Right atrium auricular region (tissue), 2 donors: ENCODE measurements at places on chromosomes 16 and 17. TPM values are rescaled to one million over a fixed set of nuclear protein-coding genes. Genes with fewer than 3 reads are reported as not detected.

TAT gene
- total RNA-seq: not detected

CPHXL gene
- not detected for total RNA-seq

SLFN12L gene
- total RNA-seq: 0.22 TPM

ZNF598 gene
- 19.9 TPM for total RNA-seq

DNAI2 gene
- not detected for total RNA-seq

KRTAP2-2 gene
- total RNA-seq: not detected

HSD17B2 gene
- total RNA-seq: not detected

DNA sequence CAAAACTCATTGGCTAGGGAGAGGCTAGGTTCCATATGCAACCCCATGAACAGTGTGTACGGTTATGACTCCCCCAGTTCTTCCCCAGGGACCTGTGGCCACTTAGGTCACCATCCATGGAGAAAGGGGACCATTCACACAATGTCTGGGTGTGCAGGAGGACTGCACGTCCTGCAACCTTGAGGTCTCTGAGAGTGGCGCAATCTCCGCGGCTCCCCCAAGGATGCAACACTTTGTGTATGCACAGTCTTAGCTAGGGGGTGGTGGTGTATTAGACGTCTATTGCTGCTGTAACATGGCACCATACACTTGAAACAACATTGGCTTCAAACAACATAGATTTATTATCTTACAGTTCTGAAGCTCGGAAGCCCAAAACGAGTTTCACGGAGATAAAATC, 65.6 kb upstream of the CBX4 start:
- H3K27me3 ChIP-seq: no peaks in the 10 kb centered on the region
- no peaks in the 10 kb centered on the region for H3K4me1 ChIP-seq
- H3K4me3 ChIP-seq: no peak overlapping the region
- DNase-seq: no peak
- H3K27ac ChIP-seq: no peak overlapping the region

GRCh38 chr17:80000981-80001775, 34.5 kb downstream of the TBC1D16 start:
- no peaks in the 10 kb centered on the region for H3K27me3 ChIP-seq
- no peaks in the 10 kb centered on the region for H3K4me1 ChIP-seq
- no peak overlapping the region for H3K4me3 ChIP-seq

GRCh38 chr16:4765511-4766474, 1.2 kb downstream of the ZNF500 start:
- H3K27ac ChIP-seq: peak overlapping the region; percentile 86
- H3K4me1 ChIP-seq: peaks cover 31% of the 10 kb centered on the region
- no peak for DNase-seq
- H3K27me3 ChIP-seq: no peaks in the 10 kb centered on the region

DNA sequence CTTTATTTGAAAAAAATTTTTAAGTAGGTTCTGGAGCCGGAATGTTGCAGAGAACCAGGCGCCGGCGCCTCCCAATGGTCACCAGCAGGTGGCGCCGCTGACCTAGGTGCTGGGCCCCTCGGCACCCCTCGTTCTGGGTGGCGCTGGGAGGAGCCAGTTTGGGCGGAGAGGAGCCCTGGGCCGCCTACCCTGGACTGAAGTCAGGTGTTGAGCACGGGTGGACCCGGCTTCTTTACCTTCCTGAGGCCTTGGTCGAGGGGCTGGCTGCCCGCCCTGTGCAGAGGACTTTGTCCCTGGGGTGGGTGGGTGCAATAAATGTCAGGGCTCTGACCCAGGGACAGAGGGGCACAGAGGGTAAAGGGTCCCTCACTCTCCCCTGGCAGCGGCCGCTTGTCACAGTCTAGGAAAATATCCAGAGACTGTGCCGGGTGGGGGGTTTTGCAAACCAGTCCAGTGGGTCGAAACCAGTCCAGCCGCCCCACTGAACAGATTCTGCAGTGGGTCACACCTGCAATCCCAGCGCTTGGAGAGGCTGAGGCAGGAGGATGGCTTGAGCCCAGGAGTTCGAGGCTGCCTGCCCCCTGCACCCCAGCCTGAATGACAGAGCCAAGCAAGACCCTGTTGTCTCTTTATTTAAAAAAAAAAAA, 30.1 kb upstream of the TNFRSF13B start:
- H3K27me3 ChIP-seq: no peaks in the 10 kb centered on the region
- no peak overlapping the region for H3K4me3 ChIP-seq
- H3K27ac ChIP-seq: no peak overlapping the region
- no peaks in the 10 kb centered on the region for H3K36me3 ChIP-seq
- DNase-seq: peak; percentile 77

DNA sequence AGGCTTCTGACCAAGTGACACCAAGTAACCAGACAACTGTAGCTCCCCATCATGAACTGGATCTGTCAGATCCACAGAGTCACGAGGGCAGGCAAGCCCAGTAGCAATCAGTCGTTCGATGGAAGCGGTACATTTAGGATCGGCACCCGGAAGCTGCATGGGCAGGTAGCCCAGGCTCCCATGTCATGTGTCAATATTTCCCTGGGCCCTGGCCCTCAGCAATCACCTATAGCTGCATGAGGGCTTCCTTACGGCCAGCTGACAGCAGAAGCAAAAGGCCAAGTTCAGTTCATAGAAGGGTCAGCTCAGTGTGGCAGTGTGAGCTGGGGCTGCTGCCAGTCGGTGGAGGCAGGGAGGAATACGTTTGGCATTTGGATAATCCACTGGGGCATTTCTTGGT, 31.8 kb downstream of the MRPS23 start:
- DNase-seq: no peak
- no peaks in the 10 kb centered on the region for H3K4me1 ChIP-seq
- no peaks in the 10 kb centered on the region for H3K27me3 ChIP-seq
- H3K36me3 ChIP-seq: no peaks in the 10 kb centered on the region
- no peak overlapping the region for H3K27ac ChIP-seq

GRCh38 chr16:54425068-54425467, 138.5 kb upstream of the IRX3 start:
- no peaks in the 10 kb centered on the region for H3K4me1 ChIP-seq
- no peaks in the 10 kb centered on the region for H3K27me3 ChIP-seq
- H3K4me3 ChIP-seq: no peak overlapping the region
- no peaks in the 10 kb centered on the region for H3K36me3 ChIP-seq
- DNase-seq: no peak
- no peak overlapping the region for H3K27ac ChIP-seq

DNA sequence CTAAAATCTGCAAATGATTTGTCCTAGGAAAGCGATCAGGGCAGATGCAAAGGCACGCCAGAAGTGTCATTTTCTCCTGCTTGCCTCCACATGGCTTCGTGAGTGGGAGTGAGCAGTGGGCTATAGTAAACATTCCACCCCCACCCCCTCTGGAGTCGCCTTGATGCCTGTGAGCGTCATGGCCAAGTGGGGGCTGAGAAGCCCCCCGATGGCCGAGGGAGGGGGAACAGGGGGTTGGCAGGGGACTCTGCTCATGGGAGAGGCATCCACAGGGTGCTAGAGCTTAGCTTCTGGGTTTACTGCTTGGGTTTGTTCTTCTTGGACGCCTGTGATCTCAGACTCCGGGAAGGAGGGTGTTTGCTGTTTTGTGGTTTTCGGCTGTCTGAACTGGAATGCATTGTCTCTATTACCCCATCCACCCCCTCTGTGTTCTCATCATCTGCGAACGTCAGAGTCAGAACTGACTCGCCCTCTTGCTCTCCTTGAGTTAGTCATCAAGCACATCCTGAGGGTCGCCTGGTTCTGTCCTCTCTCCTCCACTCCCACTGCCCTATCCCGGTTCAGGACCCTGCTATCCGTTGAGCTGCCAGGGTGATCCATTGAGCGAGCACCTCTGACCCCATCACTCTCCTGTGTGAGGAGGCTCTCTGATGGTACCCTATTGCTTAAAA, 15.4 kb downstream of the TNS4 start:
- no peaks in the 10 kb centered on the region for H3K27me3 ChIP-seq
- H3K4me1 ChIP-seq: no peaks in the 10 kb centered on the region
- DNase-seq: peak; percentile 85
- no peaks in the 10 kb centered on the region for H3K36me3 ChIP-seq
- peak overlapping the region; percentile 62 for H3K27ac ChIP-seq
- H3K4me3 ChIP-seq: no peak overlapping the region

GRCh38 chr16:65728167-65728566, 606.3 kb upstream of the CDH11 start:
- H3K36me3 ChIP-seq: no peaks in the 10 kb centered on the region
- H3K4me3 ChIP-seq: no peak overlapping the region
- no peak for DNase-seq
- no peaks in the 10 kb centered on the region for H3K4me1 ChIP-seq
- no peak overlapping the region for H3K27ac ChIP-seq

- peak overlapping the region; percentile 97 for H3K27ac ChIP-seq
- H3K27me3 ChIP-seq: no peaks in the 10 kb centered on the region
- no peak for DNase-seq
- H3K4me3 ChIP-seq: peak overlapping the region; percentile 84
- no peaks in the 10 kb centered on the region for H3K4me1 ChIP-seq
- H3K36me3 ChIP-seq: no peaks in the 10 kb centered on the region
Observed at GRCh38 chr17:67376415-67376736, 705 bp upstream of the PITPNC1 start.

DNA sequence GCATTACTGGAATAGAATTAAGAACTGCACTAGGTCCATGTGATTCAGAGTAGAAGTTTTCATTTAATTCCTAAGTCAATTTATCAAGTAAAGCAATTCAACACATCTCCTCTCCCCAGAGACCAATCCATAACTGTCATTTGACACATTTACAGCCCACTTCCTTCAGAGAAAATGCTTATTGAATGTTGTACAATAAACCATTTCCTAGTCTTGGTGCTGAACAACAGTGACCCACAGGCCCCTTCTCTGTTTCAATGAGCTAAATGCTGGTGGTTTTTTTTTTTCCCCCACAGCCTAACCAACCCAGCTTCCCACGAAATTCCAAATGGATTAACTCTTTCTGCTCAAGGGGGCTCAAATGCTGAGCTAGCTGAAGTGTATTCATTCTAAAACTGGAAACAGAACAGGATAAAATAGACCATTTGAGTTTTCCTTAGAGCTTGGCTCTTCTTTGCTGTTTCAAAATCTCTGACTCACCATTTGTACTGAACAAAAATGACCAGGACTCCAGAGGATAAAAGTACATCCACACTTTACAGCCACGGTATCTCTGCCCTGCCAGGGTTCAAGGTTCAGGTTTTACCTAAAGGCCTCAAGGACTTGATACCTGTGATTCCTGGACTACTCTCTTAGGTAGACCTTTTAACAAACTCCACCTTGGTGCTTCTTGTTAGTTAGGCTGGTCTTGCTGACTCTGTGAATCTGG, 62.3 kb downstream of the TMEM100 start:
- no peak overlapping the region for H3K4me3 ChIP-seq
- no peaks in the 10 kb centered on the region for H3K27me3 ChIP-seq
- no peaks in the 10 kb centered on the region for H3K4me1 ChIP-seq
- peak overlapping the region; percentile 25 for H3K27ac ChIP-seq
- DNase-seq: no peak

DNA sequence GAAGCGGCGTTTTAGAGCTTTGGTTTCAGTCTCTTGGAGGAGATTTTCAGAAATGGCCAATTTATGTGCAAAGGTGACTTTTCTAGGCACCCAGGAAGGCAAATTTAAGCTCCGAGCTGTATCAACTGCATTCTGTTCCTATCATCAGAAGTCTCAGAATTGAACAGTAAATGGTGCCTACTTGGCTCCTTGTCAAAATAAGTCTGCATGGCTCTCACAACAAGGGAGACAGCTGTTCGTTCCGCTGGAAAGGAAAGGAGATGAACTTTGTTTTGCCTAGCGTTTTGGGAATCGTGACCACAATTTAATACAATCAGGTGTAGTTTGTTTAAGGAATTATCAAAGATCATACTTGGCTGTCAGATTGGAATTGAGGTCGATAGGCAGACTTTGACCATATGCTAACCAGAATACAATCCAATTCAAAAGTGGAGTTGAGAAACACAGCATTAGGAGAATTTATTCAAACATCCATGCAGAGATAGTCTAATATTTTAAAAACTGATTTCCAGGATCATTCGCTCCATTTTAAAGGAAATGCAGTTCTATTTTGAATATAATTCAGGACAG, 139.4 kb downstream of the CPPED1 start:
- H3K4me3 ChIP-seq: no peak overlapping the region
- no peak for DNase-seq
- H3K27me3 ChIP-seq: no peaks in the 10 kb centered on the region
- no peaks in the 10 kb centered on the region for H3K4me1 ChIP-seq
- H3K27ac ChIP-seq: no peak overlapping the region

- peak overlapping the region; percentile 58 for H3K4me3 ChIP-seq
- peak overlapping the region; percentile 94 for H3K27ac ChIP-seq
- DNase-seq: no peak
Observed at GRCh38 chr17:76383546-76384221, 725 bp upstream of the SPHK1 start.

DNA sequence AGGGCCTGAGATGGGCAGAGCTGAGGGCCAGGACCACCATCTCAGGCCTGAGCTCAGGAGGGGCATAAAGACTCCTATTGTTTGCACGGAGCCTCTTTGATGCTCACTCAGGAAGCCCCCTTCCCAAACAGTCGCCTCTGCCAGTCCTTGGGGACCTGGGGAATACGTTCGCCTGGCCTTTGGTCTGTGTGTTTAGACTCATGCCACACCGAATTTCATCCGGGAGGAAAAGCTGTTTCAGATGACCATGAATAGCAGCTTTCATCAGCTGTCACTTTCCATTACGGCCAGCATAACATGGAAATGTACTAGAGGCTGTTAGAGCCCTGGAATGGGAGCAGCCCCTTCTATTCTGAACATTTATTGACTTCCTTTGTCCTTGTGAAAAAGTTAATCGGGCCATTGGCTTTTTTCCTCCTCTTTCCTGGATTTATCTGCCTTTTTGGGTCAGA, 139.0 kb downstream of the HS3ST3A1 start:
- H3K27ac ChIP-seq: no peak overlapping the region
- no peak for DNase-seq
- H3K4me3 ChIP-seq: no peak overlapping the region
- no peaks in the 10 kb centered on the region for H3K36me3 ChIP-seq
- no peaks in the 10 kb centered on the region for H3K4me1 ChIP-seq
- no peaks in the 10 kb centered on the region for H3K27me3 ChIP-seq

- no peaks in the 10 kb centered on the region for H3K36me3 ChIP-seq
- no peak for DNase-seq
- H3K27ac ChIP-seq: no peak overlapping the region
- H3K4me3 ChIP-seq: no peak overlapping the region
Observed at GRCh38 chr17:76458580-76459490, 5.9 kb upstream of the UBE2O start.

DNA sequence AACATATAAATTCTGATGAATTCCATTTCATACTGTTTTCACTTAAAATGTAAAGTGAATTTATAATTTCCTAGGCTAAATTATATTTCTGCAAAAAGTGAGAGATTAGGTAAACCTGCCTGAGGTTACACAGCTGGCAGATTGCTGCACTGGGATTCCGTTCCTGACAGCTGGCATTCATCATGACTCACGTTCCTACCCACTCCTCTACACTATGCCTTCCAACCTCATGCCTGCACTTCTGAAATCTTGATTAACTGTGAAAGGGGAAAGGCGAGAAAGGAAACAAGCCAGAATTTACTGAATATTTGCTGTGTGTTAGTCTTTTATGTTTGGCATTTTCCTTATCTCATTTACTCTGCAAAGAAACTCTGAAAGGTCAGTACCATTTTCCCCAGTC, 73.3 kb upstream of the MON1B start:
- no peaks in the 10 kb centered on the region for H3K27me3 ChIP-seq
- H3K4me3 ChIP-seq: no peak overlapping the region
- H3K36me3 ChIP-seq: no peaks in the 10 kb centered on the region
- no peak for DNase-seq
- peaks cover 6% of the 10 kb centered on the region for H3K4me1 ChIP-seq
- H3K27ac ChIP-seq: no peak overlapping the region
